DMS153 (cell line): ENCODE measurements at places on chromosomes 2 and 18.

- DNase-seq, result no peak
Observed at GRCh38 chr2:235183786-235184185, 232.0 kb downstream of the SH3BP4 start.

DNA sequence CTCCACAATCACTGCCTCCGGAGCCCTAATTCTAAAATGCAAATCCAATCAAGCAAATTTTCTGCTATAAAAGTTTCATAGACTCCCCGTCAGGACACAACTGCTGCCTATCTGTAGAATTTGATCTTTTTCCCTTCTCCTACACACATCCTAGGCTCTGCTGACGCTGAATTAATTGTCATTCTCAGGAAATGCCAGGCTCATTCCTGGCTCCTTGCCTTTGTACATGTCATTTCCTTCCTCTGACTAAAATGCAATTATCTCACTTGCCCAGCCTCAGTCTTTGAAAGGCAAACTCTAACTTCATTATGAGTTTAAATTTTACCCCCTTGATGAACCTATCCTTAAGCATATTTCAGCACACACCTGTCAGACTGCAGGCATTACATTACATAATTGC, 844.9 kb upstream of the CRIM1 start:
- DNase-seq, result no peak

- DNase-seq, result no peak
Observed at GRCh38 chr2:131032393-131032836, 60.8 kb downstream of the FAM168B start.

DNA sequence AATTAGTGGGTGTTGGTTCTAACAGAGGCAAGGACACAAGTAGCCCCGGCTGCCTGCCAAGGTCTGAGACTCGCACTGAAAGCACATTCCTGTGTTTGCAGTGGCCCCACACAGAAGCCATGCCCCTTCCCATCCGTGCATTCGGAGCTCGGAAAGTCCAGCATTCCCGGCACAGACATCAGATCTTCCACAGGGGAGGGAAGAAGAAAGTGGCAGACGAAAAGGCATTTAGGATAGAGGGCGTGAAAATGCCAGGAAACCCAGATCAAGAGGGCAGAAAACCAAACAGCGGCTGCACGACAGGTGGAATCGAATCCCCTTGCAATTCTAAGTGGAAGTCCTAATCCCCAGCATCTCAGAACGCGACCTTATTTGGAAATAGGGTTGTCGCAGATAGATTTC, 105.5 kb upstream of the ASB18 start:
- no peak for DNase-seq

GRCh38 chr2:218021536-218022071, 18.8 kb upstream of the TNS1 start:
- DNase-seq, result no peak

DNA sequence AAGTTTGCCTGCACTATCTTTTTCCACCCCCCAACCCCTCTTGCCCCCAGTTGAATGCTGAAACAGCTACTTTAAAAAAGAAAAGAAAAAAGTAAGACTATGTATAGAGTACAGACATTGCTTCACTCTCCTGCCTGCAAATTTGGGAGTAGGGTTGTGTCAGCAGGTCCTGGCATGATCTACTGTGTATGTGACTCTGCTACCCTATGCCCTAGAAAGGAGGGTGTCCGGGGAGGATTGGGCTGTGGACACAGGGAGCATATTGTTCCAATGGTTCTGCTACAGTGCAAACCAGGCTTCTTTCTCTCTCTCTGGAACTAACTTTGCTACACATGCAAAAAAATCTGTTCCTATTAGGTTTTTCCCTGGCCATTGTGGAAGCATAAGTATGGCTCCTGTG, 9.9 kb upstream of the ZEB2 start:
- DNase-seq, result no peak

GRCh38 chr2:43084699-43085091, 141.7 kb downstream of the ZFP36L2 start:
- DNase-seq, result no peak

GRCh38 chr18:51754566-51754965, 557.1 kb upstream of the MEX3C start:
- DNase-seq, result no peak

- DNase-seq, result no peak
Observed at GRCh38 chr2:70580352-70580751, 26.7 kb upstream of the TGFA start.

DNA sequence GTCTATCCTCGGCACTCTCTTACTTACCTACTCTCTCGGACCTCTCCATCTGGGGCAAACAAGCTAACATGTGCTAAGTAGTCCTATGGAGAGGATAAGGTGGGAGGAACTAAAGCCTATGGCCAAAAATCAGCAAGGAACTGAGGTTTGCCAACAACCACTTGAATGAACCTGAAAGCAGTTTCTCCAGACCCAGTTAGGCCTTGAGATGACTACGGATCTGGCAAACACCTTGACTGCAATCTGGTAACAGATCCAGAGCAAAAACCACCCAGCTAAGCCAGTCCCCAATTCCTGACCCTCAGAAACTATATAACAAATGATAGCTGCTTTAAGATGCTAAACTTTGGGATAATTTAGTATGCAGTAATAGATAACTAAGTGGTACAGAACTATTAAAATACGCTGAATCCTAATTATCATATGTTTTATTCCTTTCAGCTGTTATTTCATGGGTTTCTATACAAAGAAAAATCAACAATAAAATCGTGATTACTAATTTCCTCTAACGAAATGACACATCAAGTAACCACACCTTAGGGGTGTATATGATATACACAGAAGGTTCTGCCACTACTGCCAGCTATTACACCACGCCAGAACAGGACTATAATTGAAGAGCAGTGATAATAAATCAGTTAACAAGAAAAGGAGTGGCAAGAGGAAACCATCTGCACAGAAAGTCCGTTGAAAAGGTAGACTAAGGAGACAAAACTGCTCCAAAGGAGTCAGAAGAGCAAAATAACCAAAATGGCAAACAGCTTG, 3.2 kb downstream of the FARSB start:
- no peak for DNase-seq

DNA sequence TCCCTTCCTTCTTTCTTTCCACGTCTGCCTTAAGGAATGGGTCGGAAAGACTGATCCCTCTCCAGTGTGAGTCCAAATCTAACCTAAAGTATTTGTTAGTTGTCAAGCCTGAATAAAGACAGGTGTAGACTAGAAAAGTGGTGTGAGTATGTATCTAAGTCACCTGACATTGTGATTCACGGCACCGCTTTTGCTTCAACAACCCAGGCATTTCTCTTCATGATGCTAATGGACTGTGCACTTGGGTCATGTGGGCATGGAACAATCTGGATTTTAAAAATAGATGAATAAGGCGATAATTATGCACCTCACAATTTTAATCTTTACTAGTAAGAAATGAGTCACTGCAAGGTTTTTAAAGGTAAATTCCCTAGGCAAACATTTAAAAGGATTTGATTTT, 107.5 kb downstream of the LIPG start:
- no peak for DNase-seq

- no peak for DNase-seq
Observed at GRCh38 chr2:24115057-24115456, 8.1 kb downstream of the PFN4 start.
